ENCODE measurements at places on chromosomes 1 and 21.

- no peak for DNase-seq
These were observed 7.1 kb downstream of the SLC66A1 start for GRCh38 chr1:19319196-19319595.

GRCh38 chr1:242738702-242739645 is 214.5 kb upstream of the PLD5 start:
- DNase-seq, result no peak

- DNase-seq, result peak; percentile 19
These were observed 211.1 kb downstream of the CAMTA1 start for GRCh38 chr1:6996371-6996770.

DNA sequence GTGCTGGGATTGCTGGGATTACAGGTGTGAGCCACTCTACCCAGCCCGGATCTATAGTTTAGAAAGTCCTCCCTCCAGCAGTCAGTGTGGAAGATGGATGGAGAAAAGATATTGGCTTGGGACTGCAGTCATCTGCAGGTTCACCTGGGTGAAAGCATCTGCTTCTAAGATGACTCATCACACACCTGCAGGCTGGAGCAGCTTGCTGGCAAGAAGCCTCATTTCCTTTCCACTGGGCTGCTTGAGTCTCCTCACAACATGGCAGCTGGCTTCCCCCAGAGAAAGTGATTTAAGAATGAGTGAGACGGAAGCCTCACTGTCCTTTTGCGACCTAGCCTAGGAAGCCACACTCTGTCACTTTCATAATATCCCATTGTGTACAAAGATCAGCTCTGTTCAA is 50.0 kb downstream of the FOXO6 start:
- DNase-seq, result no peak

DNA sequence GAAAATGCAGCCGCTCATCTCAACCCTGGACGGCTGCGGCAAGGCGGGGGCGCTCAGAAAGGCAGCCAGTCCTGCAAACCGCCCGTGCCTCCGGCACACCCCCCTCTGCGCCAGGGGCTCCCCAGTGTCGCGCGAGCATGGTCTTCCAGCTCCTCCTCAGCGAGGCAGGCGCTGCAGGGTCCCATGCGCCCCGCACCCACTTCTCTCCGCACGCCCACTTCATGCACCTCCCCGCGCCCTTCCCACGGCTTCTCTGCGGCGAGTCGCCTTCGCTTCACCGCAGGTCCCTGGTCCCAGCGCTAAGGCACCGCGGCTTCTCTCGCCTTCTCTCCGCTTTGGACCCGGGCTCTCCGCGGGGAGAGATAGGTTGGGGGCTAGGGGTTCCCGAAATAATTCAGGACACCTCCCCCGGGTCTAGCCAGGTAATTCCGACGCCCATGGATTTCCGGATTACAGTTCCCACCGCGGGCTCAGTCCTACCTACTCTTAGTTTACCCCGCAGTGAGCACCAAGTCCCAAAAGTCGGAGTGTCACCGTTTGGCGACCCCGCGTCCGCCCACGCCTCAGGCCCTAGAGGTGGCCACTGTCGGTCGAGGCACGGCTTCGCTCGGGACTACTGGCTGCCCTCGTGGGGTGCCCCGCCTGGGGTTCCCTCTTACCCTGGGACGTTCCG is 67.5 kb downstream of the SYT2 start:
- DNase-seq, result no peak

- DNase-seq, result no peak
These were observed 26.7 kb upstream of the RSPO1 start for GRCh38 chr1:37661401-37661800.

GRCh38 chr1:68015369-68015768 is 35.1 kb downstream of the DIRAS3 start:
- no peak for DNase-seq

DNA sequence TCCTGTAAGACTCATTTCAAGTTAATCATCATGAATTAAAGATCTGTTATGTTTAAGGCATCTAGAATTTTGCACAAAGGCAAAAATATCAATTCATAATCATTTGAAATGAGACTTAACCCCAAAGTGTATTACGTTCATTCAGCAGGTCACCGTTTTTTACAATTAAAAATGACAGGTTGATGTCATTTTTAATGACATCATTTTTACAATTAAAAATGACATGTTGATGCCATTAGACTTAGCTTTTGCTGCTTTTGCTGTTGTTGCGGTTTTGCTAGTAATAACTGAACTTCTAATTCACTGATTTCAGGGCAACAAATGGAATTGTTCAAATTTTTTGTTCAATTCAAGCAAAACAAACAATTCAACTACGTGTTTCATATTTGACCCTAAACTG is 17.0 kb downstream of the PRMT6 start:
- no peak for DNase-seq

DNA sequence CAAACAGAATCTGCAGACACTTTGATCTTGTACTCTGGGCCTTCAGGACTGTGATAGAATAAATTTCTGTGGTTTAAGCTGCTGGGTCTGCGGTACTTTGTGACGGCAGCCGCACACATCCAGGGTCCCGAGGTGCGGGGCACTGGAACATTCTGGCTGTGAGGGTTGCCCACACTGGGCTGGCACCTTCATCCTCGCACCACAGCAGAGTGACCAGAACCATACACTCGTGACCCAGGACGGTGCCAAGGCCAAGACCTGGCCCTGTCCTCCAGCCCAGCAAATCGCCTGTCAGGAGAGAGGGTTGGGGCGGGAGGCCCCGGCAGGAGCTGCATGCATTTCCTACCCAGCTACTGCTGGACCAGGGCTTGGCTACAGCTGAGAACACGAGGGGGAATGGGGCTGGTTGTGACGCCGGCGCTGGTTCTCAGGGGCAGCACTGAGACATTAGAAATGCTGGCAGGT is 2.6 kb upstream of the FTCD start:
- no peak for DNase-seq

- no peak for DNase-seq
These were observed 3.1 kb downstream of the LRRC40 start for GRCh38 chr1:70202173-70202758.

DNA sequence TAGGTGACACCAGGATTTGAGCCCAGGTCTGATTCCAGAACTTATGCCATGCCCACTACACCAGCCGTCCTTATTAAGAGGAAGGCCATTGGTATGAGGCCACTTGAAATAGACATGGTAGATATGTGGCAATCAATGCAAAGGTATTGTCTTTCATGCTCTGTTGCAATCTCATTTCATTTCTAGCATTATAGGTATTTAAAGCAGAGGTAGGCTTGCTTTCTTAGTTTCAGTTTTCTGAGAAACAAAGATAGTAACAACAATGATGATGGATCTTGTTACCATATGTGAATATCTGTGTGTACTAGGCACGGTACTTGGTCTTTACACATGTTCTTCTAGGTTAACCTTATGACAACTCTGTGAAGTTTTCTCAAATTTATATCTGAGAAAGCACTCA is 113.1 kb downstream of the FGGY start:
- no peak for DNase-seq

DNA sequence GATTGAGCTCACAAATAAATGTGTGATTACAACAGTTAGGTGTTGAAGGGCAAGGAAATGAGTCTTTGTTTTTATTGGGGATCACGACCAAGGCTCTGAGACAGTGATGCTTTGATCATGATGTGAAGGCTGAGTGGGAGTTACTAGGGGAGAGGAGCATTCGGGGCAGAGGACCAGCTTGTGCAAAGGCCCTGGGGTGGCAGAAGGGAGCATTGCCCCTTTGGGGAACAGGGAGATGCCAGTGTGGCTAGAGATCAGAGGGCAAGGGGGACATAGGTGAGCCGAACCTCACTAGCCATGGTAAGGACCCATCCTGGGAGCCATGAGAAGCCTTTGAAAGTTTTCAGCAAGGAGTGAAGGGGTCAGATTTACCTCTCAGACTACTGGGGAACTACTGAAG is 31.1 kb downstream of the TNFRSF8 start:
- no peak for DNase-seq

- no peak for DNase-seq
These were observed 427.7 kb upstream of the RUNX1 start for GRCh38 chr21:35476621-35477395.

DNA sequence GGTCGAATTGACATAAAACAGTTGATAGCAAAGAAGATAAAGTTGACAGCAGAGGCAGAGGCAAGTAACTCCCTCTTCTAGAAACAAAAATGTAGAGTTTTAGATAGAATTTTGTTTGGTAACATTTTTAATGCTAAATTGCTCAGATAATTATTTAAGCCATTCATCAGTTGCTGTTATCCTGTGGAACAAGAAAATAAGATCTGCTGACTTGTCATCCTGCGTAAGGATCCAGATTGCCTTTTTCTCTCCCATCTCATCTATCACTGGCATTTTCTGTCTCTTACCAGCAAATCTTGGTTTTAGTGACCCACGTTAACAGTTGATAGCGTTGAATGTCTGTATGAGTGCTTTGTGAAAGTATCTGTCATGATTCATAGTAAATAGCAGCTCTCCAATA is 29.8 kb downstream of the SOAT1 start:
- DNase-seq, result no peak

- DNase-seq, result no peak
These were observed 1447.8 kb upstream of the PRMT6 start for GRCh38 chr1:105608713-105609112.

- DNase-seq, result no peak
These were observed 441.9 kb upstream of the ADAMTS5 start for GRCh38 chr21:27408826-27409225.

- DNase-seq, result no peak
These were observed 296.2 kb upstream of the VAMP3 start for GRCh38 chr1:7474786-7475502.

DNA sequence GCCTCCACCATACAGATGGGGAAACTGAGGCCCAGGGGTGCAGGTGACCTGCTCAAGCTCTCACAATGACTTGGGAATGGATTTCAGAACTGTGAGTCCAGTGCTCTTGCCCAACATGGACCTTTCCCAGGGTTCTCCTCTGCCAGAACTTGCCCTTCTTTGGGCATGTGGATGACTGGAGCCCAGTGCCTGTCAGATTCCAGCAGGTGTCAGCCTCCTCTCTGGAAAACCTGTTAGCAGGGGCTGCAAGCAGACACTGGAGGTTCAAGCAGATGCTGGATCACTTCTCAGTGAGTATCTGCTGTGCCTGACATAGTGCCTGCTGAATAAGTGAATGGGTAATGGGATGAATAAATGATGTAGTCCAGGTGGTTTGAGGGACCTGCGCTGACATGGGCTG is 314.2 kb upstream of the POU3F1 start:
- DNase-seq, result no peak

DNA sequence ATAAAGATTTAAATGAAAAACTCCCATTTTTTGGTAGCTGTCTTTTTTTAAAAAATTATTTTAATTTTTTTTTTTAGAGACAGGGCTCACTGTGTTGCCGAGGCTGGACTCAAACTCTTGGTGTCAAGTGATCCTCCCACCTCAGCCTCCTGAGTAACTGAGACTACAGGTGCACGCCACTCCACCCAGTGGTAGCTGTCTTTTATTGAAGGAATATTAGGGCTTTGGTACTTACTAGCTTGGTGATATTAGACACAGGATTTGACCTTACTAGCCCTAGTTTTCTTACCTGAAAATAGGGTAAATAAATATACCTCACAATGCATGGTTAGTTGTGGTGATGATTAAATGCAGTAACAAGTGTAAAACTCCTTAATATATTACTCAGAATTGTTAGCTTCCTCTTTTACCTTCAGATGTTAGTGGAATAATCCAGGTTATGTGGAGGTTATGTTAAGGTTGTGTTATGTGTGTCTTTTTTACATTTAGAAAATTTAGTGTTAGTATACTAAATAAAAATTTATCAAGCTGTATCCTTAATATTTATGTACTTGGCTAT is 66.8 kb downstream of the PHACTR4 start:
- DNase-seq, result no peak

GRCh38 chr1:211811848-211812247 is 18.7 kb downstream of the LPGAT1 start:
- DNase-seq, result no peak

DNA sequence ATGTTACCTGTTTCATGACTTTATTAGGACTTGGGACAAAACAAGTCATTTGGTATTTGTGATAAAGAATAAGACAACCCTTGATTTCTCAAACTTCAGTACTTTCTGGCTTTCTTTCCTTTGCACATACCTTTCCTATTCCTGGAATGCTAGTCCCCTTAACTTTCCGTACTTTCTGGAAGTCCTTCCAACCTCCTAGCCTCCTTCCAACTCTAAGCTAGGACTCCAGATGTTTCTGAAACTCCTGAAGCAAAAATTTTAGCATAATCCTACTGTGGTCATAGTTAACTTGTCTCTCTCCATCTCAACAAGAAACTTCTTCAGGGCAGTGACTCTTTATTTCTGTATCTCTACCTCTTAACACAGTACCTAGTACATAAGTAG is 19.8 kb upstream of the C1orf105 start:
- no peak for DNase-seq

GRCh38 chr1:3626025-3626424 is 1.2 kb downstream of the TPRG1L start:
- no peak for DNase-seq

DNA sequence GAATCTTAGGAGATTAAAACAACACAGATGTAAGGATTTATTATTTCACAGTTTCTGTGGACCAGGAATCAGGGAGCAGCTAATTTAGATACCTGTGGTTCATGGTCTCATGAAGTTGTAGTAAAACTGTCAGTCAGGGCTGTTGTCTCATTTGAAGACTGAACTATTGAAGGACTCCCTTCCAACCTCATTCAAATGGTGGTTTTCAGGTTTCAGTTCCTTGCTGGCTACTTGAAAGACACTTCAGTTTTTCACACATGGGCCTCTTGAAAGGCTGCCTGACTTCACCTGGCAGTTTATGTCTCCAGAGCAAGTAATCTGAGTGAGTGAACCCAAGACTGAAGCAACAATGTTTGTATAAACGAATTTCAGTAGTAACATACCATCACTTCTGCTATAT is 915.9 kb downstream of the PLA2G4A start:
- no peak for DNase-seq

- DNase-seq, result peak; percentile 90
These were observed 51.0 kb downstream of the KIAA0319L start for GRCh38 chr1:35505911-35506798.

GRCh38 chr1:156160743-156161171 is 7.4 kb downstream of the SEMA4A start:
- peak; percentile 66 for DNase-seq

- DNase-seq, result no peak
These were observed 15.2 kb downstream of the GIPC2 start for GRCh38 chr1:78060857-78061563.

- no peak for DNase-seq
These were observed 40.0 kb downstream of the TYW3 start for GRCh38 chr1:74772945-74773344.

DNA sequence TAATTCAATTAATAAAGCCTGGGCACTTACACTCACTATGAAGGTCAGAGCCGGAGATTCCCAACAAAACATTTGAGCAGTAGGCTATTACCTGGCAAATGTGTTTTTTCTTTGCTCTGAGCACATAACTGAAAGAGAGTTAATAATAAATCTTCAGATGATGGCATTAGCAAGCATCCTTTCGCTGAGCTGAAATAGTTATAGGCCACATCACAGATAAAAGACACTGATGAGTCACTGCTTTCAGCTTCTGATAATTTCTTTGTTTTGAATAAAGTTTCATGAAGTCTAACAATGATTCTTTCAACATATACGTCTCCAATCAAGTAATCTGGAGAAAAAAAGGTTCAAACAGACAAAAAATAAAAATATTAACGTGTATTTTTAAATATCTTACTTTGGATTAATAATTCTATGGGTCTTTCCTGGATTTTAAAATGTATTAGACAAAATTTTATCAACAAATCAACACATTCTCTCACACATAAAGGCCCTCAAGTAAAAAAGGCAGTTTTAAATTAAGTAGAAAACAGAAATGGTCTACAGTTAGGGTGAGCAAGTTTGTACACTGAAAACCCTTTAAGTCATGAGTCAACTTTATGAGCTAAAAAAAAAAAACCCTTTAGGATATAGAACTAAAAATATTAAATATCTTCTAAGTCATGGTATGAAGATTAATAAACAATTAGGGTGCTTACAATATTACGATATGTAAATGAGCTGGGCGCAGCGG is 33.1 kb downstream of the LTN1 start:
- DNase-seq, result no peak
